ENCODE measurements at places on chromosomes 1 and 21. TPM values are rescaled to one million over a fixed set of nuclear protein-coding genes. Genes with fewer than 3 reads are reported as not detected.

- H3K4me1 ChIP-seq: no peaks in the 10 kb centered on the region
- no peak for DNase-seq
- H3K27me3 ChIP-seq: no peaks in the 10 kb centered on the region
- H3K4me3 ChIP-seq: no peak overlapping the region
These were observed 42.1 kb upstream of the EDARADD start for GRCh38 chr1:236351875-236352573.

DNA sequence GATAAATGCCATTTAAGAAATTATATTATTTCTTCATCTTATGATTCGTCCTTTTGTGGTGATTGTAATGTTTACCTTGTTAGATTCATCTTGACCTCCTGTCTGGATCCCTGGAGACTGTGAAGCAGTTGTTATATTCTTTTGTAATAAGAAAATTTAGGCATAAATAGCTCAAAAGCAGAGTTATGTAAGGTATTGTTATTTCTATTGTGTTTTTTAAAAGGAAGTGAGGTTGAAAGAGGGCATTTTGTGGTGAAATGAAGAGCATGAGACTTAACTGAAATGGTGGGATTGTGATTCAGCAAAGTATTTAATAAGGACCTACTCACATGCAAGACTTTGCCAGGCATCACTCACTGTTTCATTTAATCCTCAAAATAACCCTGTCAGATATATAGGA, 104.0 kb downstream of the PDE4B start:
- no peak overlapping the region for H3K4me3 ChIP-seq
- H3K4me1 ChIP-seq: no peaks in the 10 kb centered on the region
- no peak for DNase-seq
- H3K36me3 ChIP-seq: no peaks in the 10 kb centered on the region
- H3K27me3 ChIP-seq: no peaks in the 10 kb centered on the region
- no peak overlapping the region for H3K27ac ChIP-seq

- H3K4me1 ChIP-seq: no peaks in the 10 kb centered on the region
- no peak overlapping the region for H3K27ac ChIP-seq
- H3K4me3 ChIP-seq: no peak overlapping the region
- peaks cover 15% of the 10 kb centered on the region for H3K36me3 ChIP-seq
- H3K27me3 ChIP-seq: no peaks in the 10 kb centered on the region
- DNase-seq: no peak
These were observed 16.2 kb downstream of the KCTD3 start for GRCh38 chr1:215583185-215583749.

DNA sequence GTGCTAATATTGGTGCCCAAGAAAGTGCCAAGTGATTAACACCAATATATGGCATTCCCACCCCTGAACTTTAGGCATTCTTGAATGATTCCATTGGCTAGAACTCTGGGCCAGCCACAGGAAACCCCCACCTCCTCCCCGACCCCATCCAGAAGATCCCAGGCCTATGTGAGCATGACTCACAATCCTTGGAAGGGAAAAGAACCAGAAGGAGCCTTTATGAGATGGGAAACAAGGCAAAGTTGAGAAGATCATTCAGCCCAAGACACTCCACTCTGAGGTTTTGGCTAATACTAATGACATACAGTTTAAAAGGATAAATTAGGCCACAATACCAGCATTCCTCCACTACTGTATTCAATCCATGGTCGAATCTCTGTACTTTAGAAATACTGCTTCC, 21.8 kb downstream of the ELK4 start:
- H3K27ac ChIP-seq: no peak overlapping the region
- peaks cover 65% of the 10 kb centered on the region for H3K36me3 ChIP-seq
- peaks cover 26% of the 10 kb centered on the region for H3K4me1 ChIP-seq
- no peak overlapping the region for H3K4me3 ChIP-seq
- no peak for DNase-seq

HAO2 gene
- polyA plus RNA-seq: not detected

CRYBG2 gene
- polyA plus RNA-seq: 0.39 TPM

C1QB gene
- polyA plus RNA-seq: 3.9 TPM
